ENCODE measurements at places on chromosomes 7 and 10. TPM values are rescaled to one million over a fixed set of nuclear protein-coding genes. Genes with fewer than 3 reads are reported as not detected.

Gene H2BK1
- not detected for total RNA-seq

Gene HOXA5
- total RNA-seq: 0.69 TPM

Gene PBLD
- total RNA-seq: 9.1 TPM

Gene ORC5
- total RNA-seq: 55.6 TPM

Gene LBX1
- total RNA-seq: not detected

Gene PPP1R3C
- total RNA-seq: 15.9 TPM

Gene DDC
- total RNA-seq: not detected

- no peak for DNase-seq
Observed at GRCh38 chr10:14751014-14751896, 23.4 kb downstream of the FAM107B start.

GRCh38 chr10:77944519-77944918 is 18.0 kb upstream of the DLG5 start:
- DNase-seq: peak; percentile 90

GRCh38 chr10:111303887-111304286 is 227.1 kb downstream of the ADRA2A start:
- DNase-seq: no peak

GRCh38 chr10:79399223-79399831 is 46.1 kb downstream of the ZCCHC24 start:
- DNase-seq: peak; percentile 97

DNA sequence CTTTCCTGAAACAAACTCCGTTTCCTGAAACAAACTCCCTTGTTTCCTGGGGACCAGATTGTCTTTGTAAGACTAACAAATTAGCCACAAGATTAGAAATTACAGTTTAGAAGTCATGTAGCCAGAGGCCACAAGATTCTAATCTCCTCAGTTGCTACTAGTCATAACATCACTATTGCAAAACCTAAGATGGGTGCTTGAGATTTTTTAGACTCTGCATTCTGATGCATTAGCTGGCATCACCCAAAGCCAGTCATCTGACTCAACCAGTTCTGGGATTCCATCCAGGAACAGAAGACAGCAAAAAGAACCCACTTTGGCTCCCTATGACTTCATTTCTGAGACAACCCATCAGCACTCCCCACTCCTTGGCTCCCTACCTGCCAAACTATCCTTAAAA is 367.9 kb upstream of the MBL2 start:
- DNase-seq: peak; percentile 2

- no peak for DNase-seq
Observed at GRCh38 chr10:28925121-28925663, 247.9 kb downstream of the BAMBI start.

GRCh38 chr10:113094114-113094486 is 144.1 kb downstream of the TCF7L2 start:
- DNase-seq: peak; percentile 22

- DNase-seq: no peak
Observed at GRCh38 chr7:65409363-65409762, 35.7 kb downstream of the ZNF92 start.

DNA sequence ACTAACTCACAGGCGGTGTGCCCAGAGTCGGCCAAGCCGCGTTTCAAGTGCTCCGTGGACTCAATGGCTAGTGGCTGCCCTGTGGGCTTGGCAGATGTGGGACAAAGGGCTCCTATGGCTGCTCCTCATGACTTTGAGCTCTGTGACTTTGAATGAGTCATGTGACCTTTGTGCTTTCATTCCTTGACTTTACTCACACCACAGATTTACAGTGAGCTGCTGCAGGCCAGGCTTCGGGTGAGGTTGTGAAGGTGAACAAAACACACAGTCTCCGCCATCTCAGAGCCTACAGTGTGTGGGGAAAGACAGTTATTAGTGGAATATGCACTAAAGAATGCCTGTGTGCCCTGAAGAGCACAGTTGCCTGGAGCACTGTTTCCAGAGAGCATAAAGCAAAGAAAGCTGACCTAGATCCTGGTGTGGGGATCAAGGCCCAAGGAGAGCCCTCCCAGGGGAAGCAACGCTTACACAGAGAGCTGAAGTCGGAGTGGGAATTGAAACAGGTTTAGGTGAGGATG is 29.7 kb upstream of the PLEKHA1 start:
- peak; percentile 86 for DNase-seq

GRCh38 chr10:125329056-125329455 is 168.7 kb upstream of the CTBP2 start:
- no peak for DNase-seq

- DNase-seq: no peak
Observed at GRCh38 chr7:18771834-18772566, 276.5 kb downstream of the HDAC9 start.

DNA sequence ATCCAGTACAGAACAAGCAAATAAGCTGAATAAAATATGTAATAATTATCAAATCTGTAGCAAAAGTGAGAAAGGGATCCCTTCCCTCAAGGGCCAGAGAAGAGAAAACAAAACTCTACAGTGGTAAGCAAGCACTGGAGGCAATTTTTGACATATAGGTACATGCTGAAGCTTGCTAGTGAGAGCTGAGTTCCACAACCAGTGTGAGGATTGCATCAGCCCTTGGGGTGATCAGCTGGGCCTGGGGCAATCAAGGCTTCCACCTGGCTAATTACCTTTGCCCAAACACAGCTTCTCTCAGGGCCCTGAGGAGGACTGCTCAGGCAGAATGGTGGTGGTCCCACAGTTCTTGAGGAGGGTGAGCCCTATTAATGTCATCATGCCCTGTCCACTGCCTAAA is 134.4 kb upstream of the DLX6 start:
- DNase-seq: no peak

DNA sequence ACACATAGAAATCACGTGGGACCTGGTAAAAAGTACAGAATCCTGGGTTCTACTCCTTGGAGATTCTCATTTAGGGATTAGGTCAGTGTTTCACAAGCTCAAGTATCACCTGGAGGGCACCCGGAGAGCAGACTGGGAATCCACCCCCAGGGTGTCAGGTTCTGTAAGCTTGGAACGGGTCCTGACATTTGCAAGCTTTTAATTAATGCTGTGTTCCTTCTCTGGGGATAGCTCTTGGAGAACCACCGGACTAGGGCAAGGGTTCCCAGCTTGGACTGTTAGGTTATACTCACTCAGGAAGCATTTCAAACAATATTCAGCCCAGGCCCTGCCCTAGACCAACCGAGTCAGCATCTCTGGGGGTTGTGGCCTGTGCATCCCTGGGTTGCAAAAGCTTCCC is 23.0 kb downstream of the TCF7L2 start:
- no peak for DNase-seq

DNA sequence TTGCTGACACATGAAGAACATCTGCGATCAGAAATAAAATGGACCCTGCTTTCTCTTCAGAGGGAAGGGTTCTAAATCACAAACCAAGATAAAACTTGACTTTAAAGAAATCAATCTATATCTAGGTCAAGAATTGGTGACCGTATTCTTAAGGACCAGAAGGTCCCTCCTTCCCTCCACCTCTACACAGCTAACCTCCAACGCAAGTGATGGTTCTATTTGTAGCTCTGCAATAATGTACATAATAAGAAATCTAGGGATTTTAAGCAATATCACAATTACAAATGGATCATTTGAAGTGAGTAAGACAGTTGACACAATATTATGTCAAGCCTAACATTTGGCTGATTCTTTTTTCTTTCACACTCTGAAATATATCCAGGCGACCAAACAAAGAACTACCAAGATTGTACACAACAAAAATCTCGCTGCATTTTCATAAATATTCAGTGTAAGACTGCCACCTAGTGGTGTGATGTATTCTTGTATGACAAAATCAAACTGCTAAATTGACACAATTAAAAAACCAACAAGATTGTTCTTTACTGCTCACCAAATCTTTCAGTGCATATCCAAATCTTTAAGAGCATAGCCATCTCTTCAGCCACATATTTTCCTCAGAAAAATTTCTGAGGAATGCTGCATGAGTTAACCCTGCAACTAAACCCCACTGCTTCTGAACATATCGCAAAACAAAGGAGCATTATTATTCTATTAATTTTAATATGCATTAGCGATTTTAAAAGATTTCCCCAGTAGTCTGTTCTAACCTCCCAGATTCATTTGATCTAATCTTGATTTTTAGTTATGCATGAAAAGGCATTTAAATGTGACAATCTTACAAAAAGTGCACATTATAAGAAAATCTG is 44.5 kb downstream of the ICA1 start:
- peak; percentile 62 for DNase-seq

DNA sequence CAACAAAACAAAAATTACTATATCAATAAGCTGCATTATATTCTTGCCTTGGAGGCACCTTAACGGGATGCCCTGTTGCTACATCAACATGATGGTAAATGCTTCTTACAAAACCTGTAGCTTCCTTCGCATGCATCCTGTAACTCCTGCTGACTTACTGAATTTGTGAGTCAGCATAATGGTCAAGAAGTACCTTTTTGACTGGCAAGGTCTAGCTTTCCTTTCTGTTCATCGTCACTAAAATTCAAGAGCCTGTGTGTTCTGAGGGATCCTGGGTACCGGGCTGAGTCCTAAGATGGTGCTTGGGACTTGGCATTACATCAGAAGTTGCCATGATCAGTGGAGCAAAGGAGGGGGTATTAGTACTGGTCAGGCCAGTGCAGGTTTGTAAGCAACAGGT is 4.9 kb downstream of the PFKFB3 start:
- no peak for DNase-seq

GRCh38 chr10:114167985-114168384 is 6.0 kb downstream of the CCDC186 start:
- DNase-seq: no peak

DNA sequence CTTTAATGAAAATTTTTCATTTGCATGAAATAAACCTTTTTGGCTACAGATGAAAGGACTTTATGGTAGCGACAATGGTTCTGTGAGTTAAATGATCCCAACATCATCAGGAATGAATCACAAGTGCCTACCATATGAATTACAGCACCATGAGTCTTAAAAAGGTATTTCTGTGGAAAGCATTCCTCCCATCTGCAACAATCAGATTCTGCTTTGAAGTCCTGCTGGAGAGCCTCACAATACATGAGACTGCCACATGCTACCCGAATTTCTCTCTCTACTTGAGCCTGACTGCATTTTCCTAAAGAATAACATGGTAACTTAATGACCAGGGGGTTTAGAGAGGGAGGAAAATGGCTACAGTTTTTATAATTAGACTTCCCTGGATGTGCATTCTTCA is 190.3 kb downstream of the TWIST1 start:
- peak; percentile 16 for DNase-seq

DNA sequence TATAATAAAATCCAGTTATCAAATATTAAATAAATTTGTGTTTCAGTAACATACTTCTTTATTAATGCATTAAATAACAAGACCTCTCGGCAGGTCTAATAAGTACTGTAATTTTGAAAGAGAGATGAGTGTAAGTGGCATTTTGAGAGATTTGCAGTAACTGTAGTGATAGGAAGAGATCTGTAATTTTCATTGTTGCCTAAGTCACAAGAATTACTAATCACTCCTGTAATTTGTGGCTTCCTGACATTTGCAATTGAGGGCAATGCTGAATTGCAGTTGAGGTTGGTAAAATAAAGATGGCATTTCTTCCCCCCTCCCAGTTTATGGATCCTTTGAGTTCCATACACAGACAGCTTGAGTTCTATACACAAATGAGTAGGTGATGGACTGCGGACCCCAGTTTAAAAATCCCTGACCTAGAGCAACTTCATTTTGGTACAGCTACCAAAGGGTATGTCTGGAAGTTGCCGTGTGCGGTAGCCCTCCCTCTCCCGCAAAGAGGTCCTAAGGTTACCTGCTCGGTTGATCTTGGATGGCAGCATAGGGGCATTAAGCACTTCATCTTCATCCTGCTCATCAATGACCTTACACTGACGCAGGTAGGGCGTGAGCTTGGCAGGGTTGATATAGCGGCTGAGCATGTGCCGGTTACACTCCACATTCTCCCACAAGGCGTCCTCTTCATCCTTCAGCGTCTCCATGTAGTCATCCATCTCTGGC is 96.4 kb downstream of the CARD11 start:
- no peak for DNase-seq

DNA sequence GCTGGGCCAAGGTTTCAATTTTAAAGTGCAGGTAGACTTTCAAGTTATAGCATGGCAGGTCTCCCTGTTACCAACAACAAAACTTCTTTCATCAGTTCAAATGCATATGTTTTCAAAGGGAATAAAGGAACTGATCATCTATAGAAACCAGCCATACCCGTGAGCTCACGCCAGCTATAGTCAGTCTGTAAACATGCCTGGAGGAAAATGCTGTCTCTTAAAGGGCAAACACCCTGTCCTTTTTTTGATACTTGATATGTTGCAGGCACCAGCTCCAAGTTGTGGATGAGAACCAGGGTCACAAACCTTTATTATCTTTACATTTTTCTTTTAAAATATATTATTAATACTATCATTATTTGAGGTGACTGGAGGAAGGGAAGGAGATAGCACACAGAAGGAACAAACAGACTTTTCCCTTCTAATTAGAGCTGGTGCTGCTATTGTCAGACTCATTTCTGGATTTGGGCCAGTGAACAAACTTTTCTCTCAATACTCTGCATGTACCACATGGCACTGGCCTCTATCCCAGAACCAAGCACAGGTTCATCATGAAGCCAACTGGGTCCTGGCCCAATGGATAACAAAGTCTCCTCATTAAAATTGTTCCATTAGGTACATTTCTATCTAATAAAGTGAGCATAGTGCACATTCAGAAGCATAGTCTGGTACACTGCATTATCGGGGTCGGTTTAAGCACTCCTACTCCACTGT is 1102.4 kb downstream of the SORCS3 start:
- DNase-seq: no peak

- DNase-seq: no peak
Observed at GRCh38 chr7:130877236-130877990, 143.4 kb upstream of the KLF14 start.

DNA sequence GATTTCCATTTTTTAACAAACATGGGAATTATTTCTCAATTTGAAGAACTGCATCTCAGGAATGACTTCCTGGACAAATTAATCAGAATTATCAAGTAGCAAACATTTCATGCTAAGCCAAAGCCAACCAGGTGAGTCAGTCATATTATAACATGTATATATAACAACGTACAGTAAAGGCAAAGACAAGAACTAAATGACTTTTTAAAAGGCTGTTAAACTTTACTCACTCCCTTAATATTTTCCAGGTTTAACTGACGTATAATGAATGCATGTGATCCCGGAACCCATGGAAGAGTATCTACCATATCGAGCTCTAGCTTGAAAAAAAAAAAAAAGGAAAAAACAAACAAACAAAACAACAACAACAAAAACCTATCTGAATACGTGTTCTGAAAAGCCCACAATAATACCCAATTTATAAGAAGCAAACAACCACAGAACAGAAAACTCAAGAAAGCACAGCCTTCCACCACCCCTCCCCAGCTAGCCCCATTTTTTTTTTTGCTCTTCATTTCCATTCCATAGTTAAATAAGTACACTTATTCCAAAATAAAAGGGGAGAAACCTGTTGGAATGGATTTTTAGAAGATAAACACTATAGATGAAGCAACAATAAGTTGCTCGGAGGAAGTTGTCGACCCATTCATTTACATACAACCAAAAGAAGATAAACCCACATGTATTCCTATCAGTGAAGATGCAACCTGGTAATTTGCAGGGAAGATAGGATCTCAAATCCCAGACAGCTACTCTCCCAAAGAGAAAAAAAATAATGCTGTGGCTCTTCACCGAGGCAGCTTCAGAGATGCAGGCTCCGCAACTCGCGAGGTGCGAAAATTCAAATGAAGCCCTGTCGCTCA is 537 bp downstream of the NAPEPLD start:
- DNase-seq: no peak

Measured in M059J (cell line).